ENCODE measurements at places on chromosomes 3 and 15. TPM values are rescaled to one million over a fixed set of nuclear protein-coding genes. Genes with fewer than 3 reads are reported as not detected.
A peak's percentile ranks its signal among the peaks of the same experiment; 100 is the strongest.

- no peaks in the 10 kb centered on the region for H3K36me3 ChIP-seq
- no peaks in the 10 kb centered on the region for H3K27me3 ChIP-seq
- DNase-seq, result peak; percentile 2
- H3K4me1 ChIP-seq, result peaks cover 11% of the 10 kb centered on the region
Measured at GRCh38 chr3:97763586-97764406, 762 bp upstream of the ARL6 start.

DNA sequence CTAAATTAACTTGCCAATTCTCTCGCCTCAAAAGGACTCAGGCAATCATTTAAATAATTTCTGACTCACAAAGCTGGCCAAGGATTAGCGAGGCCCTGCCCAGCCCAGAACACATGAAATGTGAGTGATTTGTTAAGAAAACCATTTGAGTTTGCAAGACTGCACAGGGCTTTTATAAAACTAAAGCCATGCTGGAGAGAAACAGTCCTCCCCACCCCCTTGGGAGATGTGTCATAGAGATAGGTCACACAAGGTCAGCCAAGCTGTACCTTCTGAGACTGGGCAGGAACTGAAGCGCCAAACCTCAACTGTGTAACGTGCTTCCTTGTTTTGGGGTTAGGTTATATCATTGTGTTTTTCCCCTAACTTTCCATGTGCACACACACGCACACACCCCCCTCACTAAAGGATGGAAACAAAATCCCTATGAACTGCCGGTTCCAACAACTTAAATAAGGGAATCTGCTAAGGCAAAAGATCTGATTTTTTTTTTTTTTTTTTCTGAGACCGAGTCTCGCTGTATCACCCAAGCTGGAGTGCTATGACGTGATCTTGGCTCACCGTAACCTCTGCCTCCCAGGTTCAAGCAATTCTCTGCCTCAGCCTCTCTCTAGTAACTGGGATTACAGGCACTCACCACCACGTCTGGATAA, 8.1 kb downstream of the SPATA12 start:
- H3K27ac ChIP-seq, result peak overlapping the region; percentile 67
- H3K36me3 ChIP-seq, result no peaks in the 10 kb centered on the region
- DNase-seq, result peak; percentile 89
- peak overlapping the region; percentile 36 for H3K4me3 ChIP-seq
- H3K27me3 ChIP-seq, result no peaks in the 10 kb centered on the region
- peaks cover 14% of the 10 kb centered on the region for H3K4me1 ChIP-seq

Gene UBR1
- 26.0 TPM for total RNA-seq

GRCh38 chr15:88487178-88487795, 19.8 kb downstream of the MRPS11 start:
- peak; percentile 45 for DNase-seq
- H3K4me1 ChIP-seq, result peaks cover 16% of the 10 kb centered on the region
- H3K36me3 ChIP-seq, result no peaks in the 10 kb centered on the region
- H3K27me3 ChIP-seq, result no peaks in the 10 kb centered on the region
- H3K27ac ChIP-seq, result no peak overlapping the region
- no peak overlapping the region for H3K4me3 ChIP-seq

GRCh38 chr3:127210654-127210943, 17.7 kb downstream of the PRR23E start:
- no peak overlapping the region for H3K4me3 ChIP-seq
- no peak overlapping the region for H3K27ac ChIP-seq
- H3K4me1 ChIP-seq, result peaks cover 9% of the 10 kb centered on the region
- no peaks in the 10 kb centered on the region for H3K27me3 ChIP-seq
